ENCODE measurements at places on chromosomes 5 and 9.

- no peak for DNase-seq
Measured at GRCh38 chr5:6311568-6312501, 66.5 kb downstream of the MED10 start.

- DNase-seq: no peak
Measured at GRCh38 chr9:3976865-3977613, 322.8 kb downstream of the GLIS3 start.

DNA sequence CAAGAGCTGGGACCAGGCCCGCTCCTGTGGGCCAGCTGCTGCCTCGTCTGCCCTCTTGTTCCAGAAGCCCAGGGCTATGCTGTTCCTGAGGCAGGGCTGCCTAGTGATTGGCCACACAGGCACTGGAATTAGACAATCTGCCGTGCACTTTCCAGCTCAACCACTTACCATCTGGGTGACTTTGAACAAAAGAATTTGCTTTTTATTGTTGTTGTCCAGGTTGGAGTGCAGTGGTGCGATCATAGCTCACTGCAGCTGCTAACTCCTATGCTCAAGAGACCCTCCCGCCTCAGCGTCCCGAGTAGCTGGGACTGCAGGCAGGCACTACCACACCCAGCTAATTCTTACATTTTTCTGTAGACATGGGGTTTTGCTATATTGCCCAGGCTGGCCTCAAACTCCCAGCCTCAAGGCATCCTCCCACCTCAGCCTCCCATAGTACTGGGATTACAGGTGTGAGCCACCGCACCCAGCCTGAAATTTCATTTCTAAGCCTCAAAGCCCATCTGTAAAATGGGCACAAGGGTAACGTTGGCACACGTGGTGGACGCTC lies 1.2 kb upstream of the NEK6 start:
- DNase-seq: no peak

DNA sequence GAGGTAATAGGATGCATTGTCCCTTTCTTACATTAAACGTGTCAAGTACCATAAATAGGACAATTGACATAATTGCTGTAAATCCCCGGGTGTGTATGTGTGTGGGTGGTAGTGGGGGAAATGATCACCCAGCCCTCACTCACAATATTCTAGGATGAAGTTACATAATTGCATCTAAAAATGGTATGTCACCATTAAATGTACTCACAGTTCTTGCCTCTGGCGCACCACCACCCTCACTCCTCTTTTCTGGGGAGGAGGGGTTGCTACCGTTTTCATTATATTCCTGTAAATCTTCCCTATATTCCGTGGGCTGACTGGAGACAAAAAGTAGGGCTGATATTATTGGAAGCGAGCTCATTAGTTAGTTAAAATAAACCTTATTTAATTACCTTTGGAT lies 563.8 kb downstream of the TLR4 start:
- DNase-seq: no peak

DNA sequence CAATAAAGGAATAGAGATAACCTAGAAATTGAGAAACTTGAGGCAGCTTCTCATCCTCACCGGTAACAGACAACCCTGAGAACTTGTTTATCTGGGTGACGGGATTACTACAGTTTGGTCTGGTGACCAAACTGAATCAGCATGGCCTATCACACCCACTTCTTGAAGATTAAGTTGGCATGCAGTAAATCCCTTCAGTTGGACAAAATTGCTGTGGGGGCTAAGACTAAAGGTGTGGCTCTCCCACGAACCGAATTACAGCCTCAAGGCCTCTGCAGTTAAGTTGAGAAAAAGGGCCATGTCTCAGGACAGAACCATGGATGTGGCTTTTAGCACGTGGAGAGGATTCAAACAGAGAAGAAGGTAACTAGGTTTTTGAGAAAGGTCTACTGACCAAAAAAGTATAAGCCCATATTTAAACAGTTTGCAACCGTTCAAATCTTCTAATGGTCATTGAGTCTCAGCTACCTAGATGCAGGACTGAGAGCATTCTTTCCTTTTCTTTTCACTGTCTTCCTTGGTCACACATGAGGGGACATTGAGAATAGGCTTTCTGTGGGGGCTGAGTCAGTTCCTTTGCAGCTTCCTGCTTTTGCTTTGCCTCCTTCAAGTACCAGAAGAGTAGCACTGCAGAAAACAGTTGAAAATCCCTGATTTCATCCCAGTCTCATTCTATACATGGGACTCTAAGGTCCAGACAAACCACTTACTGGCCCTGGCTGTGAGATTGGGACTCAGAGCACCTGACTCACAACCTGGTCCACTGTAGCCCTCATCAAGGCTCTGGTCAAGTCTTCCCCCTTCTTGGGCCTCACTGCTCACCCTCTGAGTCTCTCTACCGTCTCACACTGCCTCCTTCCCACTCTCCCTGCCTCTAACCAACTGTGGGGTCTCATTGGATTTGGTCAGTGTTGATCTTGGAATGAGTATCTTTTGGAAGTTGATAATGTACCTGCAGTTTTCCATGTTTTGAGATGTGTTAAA lies 30.9 kb downstream of the PDE6A start:
- no peak for DNase-seq

DNA sequence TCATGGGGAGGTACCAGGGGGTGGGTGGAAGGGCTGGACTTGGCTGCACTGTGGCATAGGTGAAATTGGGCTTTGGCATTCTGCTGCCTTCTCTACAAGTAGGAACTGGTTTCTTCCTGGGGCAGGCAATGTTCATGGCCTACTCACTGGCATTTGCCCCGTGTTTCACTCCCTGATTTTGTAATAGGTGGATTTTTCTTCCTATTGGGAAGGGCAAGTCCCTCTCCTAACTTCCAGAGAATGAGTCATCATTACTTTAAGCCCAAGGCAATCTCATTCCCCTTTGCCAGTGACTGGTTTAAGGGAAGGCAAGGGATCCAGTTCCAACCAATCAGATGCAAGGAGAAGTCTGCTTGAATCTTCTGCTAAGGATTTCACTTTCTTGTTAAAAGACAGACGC lies 67.9 kb upstream of the ANKRD55 start:
- DNase-seq: no peak

GRCh38 chr9:130446101-130446861 lies 1.5 kb downstream of the ASS1 start:
- no peak for DNase-seq

DNA sequence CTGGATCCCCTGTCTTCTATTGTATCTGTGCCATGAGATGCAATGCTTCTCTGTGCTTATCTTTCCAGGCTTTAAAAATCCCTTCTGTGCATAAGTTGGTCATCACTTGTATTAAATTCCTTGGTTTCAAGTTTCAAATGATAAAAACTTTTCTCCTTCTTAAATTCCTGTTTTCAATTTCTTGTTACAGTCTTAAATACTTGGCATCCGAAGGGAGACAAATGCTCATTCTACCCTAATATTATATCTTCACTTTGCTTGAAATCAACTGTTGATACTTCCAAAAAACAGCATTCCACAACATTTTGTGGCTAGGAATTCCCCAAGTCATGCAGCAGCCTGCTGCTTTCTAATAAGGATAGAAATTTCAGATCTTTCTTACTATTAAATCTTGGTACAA lies 413.2 kb upstream of the ACTBL2 start:
- DNase-seq: no peak

GRCh38 chr9:81053298-81054025 lies 635.9 kb downstream of the TLE1 start:
- DNase-seq: no peak

GRCh38 chr9:132260846-132261245 lies 93.9 kb downstream of the SETX start:
- DNase-seq: no peak

DNA sequence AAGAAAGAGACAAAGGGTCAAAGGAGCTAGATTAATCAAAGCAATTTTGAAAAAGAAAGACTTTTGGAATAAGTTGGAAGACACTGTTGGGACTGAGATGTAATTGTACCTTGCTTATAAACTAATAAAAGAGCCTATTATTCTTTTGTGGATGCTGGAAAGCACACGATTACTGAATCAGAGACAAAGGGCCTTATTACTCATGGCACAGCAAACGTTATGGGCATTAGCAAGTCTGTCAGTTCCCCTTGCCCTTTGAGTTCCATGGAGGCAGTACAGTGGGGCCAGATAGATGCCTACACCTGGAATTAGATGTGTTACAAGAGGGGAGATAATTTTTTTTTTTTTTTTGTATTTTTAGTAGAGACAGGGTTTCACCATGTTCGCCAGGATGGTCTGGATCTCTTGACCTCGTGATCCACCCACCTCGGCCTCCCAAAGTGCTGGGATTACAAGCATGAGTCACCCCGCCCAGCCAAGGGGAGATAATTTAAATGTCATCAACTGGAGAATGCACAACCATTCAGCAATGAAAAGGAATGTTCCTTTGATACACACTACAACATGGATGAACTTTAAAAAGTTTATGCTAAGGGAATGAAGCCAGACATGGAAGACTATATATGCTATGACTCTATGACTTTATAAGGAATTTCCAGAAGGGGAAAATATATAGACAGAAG lies 128.9 kb downstream of the STARD4 start:
- no peak for DNase-seq

DNA sequence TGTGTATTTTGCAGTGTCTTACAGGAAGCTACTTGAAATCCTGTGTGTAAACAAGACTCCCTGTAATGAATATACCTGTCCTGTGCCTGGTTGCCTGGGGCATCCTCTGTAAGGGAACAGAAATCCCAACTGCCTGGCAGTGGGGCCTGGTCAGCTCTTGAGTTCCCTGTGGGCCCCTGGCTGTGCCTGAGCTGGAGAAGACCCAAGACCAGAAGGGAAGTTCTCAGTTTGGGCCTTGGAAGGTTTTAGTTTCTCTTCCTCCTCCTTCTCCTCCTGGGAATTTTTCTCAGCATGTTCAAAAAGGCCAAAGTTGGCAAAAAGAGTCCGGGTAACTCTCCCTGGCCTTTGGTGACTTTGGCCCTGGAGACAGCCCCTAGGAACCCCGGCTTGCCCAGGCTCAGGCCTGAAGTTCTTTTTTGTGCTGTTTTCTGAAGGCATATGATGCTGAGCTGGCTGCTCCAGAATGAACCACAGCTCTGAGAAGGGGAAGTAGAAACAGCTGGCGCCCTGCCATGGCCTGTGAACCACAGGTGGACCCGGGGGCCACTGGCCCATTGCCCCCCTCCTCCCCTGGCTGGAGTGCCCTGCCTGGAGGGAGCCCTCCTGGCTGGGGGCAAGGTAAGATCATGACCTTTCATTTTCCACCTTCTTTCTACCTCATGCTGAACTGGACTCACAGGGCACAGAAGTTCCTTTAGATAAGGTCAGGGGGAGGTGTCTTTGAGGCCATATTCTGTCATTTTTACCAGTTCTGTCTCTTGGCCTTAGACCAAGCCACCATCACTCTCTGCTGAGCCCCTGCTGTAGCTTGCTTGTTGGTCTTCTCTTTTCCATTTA lies 5.8 kb downstream of the TMEM268 start:
- DNase-seq: no peak

DNA sequence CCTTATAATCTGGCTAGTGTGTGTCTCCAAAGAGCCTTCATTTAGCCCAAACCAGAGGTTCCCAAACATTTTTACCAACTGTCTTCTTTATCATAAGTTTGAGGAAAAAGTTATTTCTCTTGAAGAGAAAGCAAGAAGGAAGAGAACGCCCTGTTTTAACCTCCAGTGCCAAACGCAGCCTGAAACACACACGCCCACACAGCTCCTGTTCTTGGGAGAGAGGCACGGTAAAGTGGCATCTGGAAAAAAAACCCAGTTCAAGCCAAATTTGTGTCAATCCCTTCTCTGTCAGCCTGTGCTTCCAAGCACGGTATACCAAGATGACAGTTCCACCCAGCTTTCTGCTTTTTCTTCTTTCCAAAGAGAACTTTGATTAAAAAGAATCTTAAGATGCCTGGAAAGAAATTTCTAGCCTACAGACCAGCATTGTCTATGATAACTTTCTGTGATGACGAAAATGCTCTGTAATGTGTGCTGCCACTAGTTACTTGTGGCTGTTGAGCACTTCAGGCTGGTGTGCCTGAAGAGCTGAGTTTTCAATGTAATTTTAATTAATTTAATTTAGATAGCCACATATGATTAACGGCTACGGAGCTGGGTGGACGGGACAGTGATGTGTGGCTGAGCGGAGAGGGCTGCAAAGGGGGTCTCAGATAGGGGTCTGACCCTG lies 62.3 kb downstream of the ACER2 start:
- no peak for DNase-seq

- no peak for DNase-seq
Measured at GRCh38 chr9:82665324-82665723, 397.6 kb downstream of the RASEF start.

DNA sequence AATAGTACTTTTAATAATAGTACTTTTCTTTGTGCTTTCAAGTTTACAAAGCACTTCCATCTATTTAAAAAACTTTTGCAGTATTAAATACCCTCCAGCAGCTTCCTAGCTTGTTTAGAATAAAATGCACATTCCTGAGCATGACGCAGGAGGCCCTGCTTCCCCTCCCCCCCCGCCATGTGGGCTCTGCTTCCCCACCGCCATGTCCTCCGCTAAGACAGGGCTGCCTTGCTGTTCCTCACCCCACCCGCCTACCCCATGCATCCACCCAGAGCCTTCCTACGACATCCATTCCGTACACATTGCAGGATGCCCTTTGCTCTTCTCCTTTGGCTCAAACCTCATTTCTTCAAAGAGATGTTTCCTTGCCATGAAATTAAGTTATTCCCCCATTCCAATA lies 205.9 kb upstream of the MSX2 start:
- DNase-seq: no peak

DNA sequence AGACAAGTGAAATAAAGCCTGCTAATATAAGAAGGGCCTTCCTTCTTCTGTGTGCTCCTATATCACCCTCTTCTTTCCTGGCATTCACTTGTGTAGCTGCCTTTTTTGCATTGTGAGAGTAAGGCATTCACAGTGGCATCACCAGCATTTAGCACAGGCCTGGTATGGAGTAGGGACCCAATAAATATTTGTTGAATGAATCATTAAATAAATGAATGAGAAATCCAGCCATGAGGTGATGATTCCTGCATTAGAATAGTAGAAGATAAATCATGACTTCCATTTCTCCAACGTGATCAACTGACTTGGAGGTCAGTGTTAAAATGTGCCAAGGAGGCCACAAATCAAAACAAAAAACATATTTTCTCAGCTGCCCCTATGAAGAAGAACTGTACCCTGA lies 3.9 kb downstream of the PLPPR1 start:
- no peak for DNase-seq

- no peak for DNase-seq
Measured at GRCh38 chr5:53714667-53715010, 154.2 kb downstream of the NDUFS4 start.

DNA sequence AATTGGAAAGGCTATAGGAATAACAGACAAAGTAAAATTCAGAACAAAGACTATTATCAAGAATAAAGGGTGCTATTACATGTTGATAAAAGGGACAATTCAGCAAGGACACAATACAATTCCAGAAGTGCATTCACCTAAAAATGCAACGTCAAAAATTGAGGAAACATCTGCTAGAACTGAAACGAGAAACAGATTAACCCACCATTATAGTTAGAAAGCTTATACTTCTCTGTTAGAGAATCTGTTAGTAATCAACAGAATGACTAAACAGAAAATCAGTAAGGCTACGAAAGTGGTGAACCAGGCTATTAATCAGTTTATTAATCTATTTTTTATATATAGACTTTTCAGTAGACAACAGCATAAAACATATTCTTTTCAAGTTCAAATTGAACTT lies 14.8 kb downstream of the FCN1 start:
- no peak for DNase-seq
